ENCODE measurements at places on chromosomes 11 and 22.

GRCh38 chr22:42885446-42885845, 28.4 kb upstream of the ARFGAP3 start:
- no peak for DNase-seq

GRCh38 chr11:19647816-19648215, 64.8 kb upstream of the NAV2 start:
- no peak for DNase-seq

DNA sequence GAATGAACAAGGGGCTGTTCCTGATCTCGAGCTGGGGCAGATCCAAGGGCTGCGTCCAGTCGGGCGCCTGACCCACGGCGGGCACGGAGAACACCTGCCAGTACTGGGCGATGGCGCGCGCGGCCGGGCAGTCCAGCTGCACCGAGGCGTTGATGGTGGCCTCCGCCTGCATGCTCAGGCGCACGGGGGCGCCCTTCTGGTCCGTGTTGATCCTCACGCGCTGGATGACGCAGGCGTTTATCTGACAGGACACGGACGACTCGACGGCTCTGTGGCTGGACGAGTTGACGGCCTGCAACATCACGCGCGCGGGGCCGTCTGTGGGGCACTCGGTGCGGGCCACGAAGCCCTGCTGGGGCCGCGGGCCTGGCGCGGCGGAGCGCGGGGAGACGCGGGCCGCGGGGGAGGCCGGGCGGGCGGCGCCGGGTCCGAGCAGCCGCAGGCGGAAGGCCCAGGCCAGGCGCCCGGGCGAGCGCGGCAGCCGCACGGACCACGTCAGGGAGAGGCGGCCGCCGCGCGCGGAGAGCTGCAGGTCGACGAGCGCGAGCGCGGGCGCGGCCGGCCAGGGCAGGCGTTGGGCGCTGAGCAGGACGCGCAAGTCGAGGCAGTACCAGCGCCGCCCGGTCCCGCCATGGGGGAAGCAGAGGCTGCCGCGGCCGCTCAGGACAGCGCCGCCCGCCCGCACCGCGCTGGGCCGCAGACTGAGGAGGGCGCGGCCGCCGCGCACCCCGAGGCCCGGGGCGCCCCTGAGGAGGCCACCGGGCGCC, 511 bp downstream of the PKDREJ start:
- DNase-seq, result no peak

DNA sequence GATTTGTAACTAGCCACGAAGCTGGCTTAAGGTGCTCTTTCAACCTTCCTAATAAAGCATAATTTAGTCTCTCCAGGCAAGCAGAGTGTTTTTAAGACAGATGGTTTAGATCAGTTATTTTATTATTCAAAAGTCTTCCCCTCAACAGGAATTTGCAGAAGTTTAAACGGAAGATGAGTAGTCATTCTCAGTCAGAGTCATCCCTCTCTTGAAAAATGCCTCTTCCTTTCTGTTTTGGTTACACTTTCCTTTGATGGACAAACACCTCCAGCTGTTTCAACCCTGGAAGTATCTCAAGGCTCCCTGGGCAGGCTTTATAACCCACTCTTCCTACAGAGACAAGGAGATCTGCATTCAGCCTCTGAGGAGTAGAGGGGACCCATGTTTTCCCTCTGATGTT, 60.3 kb upstream of the POU2AF2 start:
- no peak for DNase-seq

DNA sequence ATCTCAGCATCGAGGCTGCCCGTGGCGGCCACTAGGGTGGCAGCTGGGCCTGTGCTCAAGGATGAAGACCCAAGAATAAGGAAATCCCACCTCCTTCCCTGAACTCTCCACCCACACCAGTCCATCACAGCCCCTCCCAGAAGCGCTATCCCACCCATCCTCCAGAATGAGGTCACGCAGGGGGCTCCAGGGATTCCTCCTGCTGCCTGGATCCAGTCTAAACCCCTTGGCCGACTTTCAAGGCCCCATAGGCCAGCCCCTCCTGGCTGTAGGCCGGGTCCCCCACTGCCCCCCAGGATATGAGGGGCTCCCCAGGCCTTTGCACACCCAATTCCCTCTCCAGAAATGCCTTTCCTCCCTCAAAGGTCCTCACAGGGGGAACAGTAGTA, 19.0 kb upstream of the SCGB1A1 start:
- DNase-seq, result no peak

- DNase-seq, result no peak
These were observed 6.3 kb upstream of the IGLL5 start for GRCh38 chr22:22881116-22882000.

GRCh38 chr22:42632096-42632495, 8.3 kb downstream of the ATP5MGL start:
- DNase-seq, result no peak

- DNase-seq, result no peak
These were observed 8.5 kb downstream of the HMBS start for GRCh38 chr11:119092880-119093842.

DNA sequence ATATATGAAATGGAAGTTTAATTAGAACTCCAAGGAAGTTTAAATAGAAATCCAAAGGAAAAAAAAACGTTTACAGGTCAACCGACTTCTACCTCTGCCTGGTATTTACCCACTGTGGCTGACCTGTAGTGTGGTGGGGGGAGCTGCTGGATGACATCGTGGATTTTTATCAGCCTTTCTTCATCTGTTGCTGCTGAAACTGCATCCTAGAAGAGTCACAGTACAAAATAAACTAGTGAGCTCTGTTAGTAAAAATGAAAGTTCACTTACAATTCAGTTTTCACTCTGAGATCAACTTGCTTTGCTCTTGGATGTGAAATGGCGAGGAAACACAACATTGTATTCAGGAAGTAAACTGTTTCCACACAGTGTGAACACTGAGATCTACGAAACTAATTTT, 43.2 kb upstream of the TP53AIP1 start:
- DNase-seq, result no peak

- no peak for DNase-seq
These were observed 19.6 kb upstream of the CCDC134 start for GRCh38 chr22:41780746-41781505.

DNA sequence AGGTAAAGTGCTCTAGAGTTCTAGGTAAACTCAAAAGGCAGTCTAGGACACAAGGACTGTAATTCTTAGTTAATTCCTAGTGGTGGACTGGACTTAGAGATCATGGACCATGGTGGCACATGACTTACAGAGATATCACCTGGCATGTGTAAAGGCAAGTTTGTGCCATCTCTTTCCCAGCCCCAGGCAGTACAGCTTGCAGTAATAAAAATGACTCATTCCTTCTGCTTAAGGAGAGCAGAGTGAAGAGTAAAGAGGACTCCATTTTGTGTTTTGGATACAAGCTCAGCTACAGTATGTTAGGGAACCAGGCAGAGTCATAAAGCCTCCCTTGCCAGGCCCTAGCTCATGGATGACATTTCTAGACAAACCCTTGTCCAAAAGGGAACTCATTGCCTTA, 629.9 kb downstream of the JRKL start:
- DNase-seq, result no peak

DNA sequence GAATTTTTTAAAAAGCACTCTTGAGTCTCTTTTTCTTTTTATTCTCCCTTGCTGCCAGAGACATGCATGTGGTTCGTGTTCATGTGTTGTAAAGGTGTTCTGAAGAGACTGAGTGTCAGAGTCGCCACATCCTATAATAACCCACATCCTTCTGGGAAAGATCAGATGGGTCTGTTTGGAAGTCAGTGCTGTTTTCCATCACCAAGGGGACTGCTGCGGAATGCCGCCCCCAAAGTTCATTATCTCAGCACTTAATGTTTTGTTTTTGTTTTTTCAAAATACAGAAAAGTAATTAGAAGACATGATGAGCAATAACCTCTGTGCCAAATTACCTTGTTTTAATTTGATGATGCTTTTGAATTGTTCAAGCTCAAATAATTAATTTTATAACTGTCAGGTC, 56.9 kb upstream of the EIF3M start:
- DNase-seq, result no peak

GRCh38 chr22:28674121-28674563, 5.5 kb downstream of the TTC28 start:
- peak; percentile 55 for DNase-seq

- no peak for DNase-seq
These were observed 26.7 kb downstream of the OSBPL5 start for GRCh38 chr11:3138178-3139085.

GRCh38 chr11:20022363-20023081, 137.8 kb downstream of the DBX1 start:
- no peak for DNase-seq

DNA sequence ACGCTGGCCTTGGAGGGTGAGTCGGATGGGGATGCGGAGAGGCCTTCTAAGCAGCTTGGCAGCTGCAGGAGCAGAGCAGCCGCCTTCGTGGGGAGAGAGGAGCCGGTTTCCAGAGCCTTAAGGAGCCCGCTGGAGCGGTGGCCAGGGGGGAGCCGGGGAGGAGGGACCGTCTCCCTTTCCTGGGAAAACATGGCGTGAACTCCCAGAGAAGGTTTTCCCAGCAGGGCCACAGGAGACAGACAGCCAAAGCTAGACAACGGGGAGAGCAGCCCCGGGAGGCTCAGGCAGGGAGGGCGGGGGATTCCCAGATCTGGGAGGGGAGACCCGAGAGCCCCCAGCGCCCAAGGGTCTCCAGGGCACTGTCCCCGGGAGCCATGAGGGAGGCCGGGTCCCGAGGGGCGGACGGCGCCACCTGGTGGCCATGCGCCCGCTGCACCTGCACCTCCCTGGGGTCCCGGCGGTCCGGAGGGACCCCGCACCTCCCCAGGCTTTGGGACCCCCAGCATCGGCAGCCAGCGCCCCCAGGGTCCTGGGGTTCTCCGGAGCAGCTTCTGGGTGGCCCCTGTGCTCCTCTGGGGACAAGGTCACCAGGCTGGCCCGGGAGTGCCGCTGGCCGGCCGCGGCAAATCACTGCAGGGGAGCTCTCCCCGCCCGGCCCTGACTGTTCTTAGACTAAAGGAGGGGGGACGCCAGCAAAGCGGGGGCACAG, 2.4 kb upstream of the SYT8 start:
- DNase-seq, result no peak

DNA sequence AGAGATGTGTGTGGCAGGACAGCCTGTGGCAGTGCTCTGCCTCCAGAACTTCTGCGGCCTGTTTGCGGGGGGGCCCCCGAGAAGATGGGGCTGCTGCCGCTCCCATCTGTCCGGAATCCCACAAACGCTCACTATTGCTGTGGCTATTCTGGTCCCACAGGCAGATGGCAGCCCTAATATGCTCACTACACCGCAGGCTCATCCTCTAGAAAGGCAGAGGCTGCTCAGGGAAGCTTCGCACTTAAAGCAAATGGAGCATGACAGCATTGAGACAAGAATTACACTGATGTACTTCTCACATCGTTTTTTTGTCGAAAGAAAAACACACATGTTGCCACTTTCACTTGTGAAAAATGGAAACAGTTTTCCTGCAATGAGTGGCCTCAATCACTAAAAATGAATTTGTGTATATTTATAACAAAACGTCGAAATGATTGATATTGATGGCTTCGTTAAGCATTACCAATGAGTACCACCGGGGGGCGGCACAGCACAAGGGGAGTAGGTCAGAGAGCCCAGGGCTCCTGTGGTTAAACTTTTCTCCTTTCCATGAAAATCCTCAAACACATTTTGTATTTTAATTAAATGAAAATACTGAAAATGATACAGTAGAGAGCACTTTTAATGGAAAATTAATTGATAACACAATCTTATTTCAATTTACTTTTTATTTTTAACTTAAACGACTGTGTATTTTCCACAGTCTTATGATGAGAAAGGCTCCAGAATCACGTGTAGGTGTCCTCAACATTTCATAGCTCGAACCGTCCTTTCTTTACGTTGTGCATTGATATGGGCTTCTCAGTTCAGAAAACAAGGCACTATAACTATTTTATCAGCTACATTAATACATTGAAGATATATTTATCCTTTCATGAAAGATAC, 69.1 kb downstream of the CTTN start:
- peak; percentile 25 for DNase-seq

- DNase-seq, result no peak
These were observed 1134.1 kb upstream of the CCDC90B start for GRCh38 chr11:84420271-84420670.

DNA sequence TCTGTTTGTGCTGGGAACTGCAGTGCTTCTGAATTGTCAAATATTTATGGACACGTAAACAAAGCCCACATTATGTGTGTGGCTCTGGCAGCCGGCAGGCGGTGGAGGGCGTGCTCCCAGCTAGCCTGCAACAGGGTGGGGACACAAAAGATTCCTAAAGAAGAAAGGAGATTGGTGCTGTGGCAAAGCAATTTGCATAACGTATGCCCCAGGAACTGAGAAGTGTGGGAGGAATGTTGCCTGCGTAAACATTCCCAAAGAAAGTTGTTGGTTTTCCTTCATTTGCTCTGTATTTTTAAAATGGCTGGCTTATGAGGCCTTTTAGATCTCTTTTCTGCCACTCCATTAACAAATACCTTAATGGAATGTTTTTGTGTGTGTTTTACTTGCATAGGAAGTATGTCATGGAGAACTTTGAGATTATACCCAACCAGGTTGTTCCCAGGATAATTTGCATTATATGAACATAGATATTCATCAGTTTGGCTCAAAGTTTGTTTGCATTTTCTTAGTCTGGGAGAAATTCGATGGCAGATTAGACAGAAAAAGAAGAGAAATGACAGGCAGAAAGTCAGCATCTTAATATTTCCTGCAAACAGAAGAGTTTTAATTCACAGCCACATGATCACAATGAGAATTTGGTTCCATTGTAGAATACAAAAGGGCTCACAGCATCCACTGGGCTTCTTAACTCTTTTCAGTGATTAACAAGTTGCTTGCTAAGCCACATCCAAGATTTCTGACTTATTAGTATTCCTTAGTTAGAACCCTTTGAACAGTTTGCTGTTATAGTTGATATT, 41.8 kb upstream of the DLAT start:
- DNase-seq, result no peak

DNA sequence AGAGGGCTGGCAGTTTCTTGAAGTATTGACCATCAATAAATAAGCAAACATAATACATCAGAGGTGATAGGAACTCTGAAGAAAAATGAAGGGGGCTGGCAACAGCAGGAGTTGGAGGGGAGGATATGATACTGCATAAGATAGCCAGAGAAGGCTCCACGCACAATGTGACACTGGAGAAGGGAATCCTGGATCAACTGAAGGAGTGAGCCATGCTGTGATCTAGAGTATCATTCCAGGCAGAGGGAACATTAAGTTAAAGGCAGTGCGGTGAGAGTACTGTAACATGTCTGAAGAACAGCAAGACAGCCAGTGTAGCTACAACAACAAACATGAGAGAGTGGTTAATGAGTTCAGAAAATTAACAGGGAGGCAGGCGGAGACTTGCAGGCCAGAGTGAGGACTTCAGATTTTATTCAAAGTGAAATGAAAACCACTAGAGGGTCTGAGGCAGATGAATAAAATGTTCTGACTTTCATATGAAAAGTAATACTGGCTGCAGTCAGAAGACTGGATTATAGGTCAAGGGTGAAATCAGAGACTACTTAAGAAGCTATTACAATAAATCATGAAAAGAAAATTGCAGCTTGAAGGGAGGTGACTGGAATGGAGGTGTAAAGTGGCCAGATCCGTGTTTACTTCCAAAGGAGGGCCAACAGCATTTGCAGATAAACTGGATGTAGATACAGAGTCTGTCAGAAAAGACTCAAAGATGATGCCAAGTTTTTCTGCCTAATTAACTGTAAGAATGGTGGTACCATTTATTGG, 49.4 kb downstream of the RRAS2 start:
- no peak for DNase-seq

GRCh38 chr22:27386186-27386585, 415.4 kb downstream of the MN1 start:
- peak; percentile 89 for DNase-seq

Measured in RCC 7860 (cell line).